NCI-H526 (cell line): ENCODE measurements at places on chromosomes 16 and 17.

- no peak for DNase-seq
Observed at GRCh38 chr17:43125967-43126910, 1.1 kb upstream of the BRCA1 start.

- no peak for DNase-seq
Observed at GRCh38 chr16:70704586-70704985, 18.7 kb upstream of the MTSS2 start.

GRCh38 chr16:86823888-86824671, 245.7 kb downstream of the FOXL1 start:
- no peak for DNase-seq

DNA sequence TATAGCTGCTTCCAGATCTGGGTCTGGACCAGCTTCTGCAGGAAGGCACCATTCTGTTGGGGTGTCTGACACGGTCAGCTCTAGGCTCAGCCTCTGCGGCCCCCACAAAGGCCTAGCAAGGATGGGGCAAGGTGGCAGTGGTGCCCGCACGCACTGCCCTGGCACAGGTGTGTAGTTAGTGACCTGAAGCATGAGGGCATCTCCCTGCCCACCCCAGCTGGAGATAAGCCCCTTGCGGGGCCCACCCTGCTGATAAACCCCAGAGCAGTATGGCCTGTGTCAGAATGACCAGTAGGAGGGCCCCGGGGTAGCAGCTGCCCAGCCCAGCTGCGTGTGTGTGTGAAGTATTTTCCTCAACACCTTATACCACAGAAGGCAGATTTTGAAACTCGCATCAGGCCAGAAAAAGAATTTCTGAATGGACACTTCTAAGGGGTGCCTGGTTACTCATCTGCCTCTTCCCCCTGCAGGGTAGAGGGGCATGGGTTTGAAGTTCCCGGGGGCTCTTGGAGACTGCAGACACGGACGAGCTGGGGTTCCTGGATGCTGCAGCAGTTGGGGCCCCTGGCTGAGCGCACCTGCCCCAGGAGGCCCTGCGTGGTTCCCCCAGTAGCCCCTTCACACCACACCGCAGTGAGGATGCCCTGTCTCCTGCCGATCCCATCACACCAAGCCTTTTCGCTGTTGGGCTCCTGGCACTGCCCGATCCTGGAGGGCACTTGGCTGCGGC, 4.5 kb downstream of the ARHGDIA start:
- no peak for DNase-seq

GRCh38 chr16:52570495-52571091, 23.6 kb upstream of the TOX3 start:
- DNase-seq: no peak

- DNase-seq: no peak
Observed at GRCh38 chr17:66684731-66685130, 150.2 kb upstream of the CACNG5 start.

- peak; percentile 51 for DNase-seq
Observed at GRCh38 chr16:72961863-72962262, 86.1 kb downstream of the ZFHX3 start.

DNA sequence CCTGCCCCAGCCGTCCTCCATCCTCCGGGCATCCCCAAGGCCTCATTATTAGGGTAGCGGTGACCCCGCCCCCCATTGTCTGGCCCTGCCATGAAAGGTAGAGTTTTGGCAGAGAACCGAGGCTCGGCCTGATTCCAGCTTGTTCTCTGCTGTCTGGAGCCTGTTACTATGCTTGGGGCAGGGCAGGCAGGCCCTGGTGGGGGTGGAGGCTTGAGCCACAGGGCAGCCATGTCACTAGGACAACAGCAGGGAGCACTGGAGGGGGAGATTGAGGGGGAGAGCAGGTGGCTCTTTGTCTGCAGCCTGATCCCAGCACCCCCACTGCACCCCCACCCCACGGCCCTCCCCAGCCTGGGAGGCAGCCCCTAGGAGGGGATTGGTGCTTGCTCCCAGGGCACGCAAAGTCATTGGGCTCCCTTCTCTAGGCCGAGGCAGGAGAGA, 15.4 kb downstream of the RHBDL3 start:
- DNase-seq: no peak

DNA sequence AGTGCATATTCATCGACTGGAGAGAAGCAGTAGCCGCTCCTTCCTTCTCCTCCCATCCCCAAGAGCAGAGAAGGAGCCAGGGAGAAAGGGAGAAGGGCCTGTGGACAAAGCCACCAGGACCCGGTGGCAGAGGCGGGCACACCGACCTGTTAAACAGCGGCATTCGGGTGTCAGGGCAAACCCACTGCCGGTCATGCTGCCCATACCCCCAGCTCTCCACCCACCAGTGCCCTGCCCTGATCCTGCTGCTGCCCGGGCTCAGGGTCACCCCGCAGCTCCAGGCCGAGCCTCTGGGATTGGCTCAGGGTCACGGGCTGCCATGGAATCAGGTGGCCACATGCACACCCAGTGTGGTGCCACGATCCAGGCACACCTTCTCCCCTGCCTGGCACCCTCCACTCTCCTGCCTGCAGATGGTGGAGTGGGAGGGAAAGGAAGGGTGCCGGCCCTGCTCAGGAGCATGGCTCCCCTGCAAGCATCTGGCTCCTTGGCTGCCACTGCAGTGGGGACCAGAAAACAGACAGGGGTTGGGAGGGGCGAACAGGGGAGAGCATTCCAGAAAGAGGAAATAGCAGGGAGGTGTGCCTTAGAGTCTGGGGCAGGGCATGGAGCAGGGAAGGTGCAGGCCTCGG, 18.3 kb upstream of the RASD1 start:
- DNase-seq: no peak

DNA sequence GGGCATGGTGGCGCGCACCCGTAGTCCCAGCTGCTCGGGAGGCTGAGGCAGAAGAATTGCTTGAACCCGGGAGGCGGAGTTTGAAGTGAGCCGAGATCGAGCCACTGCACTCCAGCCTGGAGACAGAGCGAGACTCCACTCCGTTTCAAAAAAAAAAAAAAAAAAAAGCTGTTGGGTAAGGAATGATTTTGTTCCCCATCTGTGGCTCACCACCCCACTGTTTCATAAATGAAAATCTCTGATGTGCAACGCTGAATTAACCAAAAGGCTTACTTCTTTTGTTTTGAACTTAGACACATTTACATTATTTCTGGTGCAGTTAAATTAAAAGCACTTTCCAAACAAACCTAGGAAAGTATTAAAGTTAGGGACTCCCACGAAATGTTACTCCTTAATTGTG, 1.2 kb upstream of the METTL9 start:
- no peak for DNase-seq

GRCh38 chr17:17883801-17884200, 47.0 kb upstream of the SREBF1 start:
- DNase-seq: no peak

- no peak for DNase-seq
Observed at GRCh38 chr17:48506246-48506645, 24.6 kb downstream of the HOXB1 start.

GRCh38 chr16:88883946-88884345, 17.5 kb upstream of the PABPN1L start:
- DNase-seq: no peak

DNA sequence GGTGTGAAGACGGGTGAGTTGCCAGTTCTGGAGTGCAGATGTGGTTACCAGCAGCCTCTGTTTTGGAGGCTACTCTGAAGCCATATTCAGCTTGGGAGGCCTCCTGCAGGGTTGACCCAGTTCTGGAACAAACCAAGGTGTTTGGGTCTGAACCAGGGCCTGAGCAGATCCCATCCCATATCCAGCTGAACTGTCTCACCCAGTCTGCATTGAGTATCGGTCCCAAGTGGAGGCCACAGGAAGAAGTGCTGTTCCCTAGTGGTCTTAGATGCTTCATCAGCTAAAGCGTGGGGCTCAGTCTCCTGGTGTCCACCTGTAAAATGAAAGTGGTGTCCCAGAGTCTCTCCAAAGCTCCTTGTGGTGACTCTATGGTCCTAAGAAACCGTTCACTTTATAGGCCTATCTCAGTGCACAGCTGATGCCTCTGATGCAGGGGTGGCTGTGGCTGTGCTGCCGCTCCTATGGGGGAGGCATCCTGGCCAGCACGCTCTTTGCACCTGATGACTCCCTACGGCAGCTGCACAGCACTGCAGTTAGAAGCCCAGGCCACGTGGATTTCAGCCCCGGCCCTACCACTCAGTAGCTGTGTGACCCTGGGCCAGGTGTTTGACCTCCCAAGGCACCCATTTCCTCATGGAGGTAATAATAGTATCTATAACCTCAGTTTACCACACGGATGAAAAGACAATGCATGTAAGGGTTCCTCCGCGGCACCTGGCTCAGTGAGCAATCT, 21.0 kb downstream of the CBX4 start:
- no peak for DNase-seq

DNA sequence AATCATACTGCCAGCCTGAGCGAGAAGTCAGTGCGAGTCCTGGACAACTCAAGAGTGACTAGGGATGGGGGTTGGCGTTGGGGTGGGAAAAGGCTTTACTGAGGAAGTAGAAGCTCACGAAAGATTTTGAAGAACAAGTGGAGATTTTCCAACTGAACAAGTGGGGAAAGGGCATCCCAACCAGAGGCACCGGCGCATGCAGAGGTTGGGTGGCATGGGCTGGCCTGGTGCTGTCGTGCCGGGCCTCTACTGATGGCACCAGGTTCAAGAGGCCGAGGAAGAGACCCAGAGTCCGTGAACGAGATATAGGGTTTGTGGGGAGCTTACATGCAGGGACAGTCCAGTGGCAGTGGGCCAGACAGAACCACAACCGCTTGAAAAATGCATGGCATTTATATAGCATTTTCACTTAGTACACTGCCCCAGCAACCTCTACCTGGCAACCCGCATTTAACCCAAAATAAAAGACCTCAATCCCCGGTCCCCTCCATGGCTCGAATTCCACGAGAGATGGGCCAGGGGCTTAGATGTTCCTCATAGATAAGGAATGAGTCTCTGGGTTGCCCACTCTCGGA, 7.7 kb upstream of the ITGA3 start:
- no peak for DNase-seq

GRCh38 chr17:45114117-45114932, 18.0 kb downstream of the PLCD3 start:
- no peak for DNase-seq

GRCh38 chr17:8001976-8002720, at the start of gene GUCY2D:
Gene GUCY2D, plus strand, starts transcription at chr17:8002615. Its CDS starts 433 bp downstream, at chr17:8003048.
- DNase-seq: no peak

DNA sequence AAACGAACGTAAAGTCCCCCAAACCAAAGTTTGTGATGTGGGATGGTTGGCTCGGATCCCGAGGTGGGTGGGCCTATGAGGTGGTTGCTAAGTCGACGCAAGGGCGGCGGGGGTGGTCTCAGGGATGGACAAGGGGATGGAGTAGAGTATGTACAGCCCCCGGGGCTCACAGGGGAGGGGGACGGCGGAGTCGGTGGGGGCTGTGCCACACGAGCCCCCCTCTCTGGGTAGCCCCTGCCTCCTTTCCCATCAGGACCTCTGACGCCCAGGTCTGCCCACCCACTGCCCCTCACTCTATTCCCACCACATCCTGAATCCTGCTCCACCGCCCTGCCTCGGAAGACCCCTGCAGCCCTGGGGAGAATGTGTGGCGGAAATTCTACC, 15.2 kb downstream of the IL34 start:
- DNase-seq: no peak

GRCh38 chr17:64497565-64498035, 746 bp upstream of the POLG2 start:
- no peak for DNase-seq

DNA sequence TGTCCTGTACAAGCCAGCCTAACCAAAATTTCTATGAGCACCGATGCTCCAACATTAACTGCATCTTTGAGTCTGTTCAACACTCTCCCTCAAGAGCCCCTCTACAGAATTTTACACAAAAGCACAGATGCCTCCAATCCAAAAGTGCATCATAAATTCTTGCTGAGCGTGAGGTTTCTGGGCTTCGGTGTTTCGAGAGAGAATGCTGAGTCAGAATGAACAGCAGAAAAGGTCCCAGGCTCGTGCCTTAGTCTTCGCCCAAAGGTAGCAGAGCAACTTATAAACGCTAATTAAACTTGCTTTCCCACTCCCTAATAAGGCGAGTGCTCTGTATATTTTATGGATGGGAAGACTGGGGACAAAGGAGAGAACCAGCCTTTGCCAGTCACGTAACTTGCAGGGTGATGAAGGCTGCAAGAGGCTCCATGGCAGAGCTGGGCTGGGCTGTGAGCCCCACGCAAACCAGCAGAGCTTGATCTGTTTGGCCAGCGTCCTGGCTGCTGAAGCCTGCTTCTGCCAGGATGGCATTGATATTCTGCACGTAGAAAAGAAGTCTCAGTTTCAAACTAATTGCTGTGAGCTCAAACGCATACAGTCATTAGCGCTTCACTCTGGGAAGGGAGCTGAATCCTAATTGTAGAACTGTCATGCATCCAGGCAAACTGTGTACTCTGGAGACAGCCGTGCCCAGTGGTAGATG, 138.5 kb downstream of the DNAH9 start:
- no peak for DNase-seq

DNA sequence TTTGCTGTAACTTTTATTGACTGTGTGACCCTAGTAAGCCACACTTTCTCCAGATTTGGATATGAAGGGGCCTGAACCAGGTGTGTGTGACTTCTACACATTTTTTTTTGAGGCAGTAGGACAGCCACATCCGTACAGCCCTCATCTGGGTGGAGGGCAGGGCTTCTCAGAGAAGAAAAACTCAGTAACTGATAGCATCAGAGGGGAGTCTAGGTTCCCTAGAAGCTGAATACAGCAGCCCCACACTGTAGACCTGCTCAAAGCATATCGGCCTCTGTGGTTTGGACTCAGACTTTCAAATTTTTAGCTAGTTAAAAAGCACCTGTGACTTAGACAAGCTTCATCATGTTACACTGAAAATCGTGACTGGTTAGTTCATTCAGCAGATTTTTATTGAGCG, 10.8 kb downstream of the PRSS54 start:
- DNase-seq: no peak

DNA sequence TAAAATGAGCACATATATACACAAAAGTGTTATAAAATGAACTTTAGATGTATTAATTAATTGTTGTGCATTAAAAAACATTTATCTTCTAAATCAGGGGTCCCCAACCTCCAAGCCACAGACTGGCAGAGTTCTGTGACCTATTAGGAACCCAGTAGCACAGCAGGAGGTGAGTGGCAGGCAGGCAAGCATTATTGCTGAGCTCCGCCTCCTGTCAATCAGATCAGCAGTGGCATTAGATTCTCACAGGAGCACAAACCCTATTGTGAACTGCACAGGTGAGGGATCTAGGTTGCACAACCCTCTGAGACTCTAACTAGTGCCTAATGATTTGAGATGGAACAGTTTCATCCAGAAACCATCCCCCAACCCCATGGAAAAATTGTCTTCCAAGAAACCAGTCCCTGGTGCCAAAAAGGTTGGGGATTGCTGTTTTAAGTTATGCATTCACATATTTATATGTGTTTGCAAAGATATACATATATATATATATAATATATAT, 583.7 kb downstream of the KCNJ2 start:
- no peak for DNase-seq

DNA sequence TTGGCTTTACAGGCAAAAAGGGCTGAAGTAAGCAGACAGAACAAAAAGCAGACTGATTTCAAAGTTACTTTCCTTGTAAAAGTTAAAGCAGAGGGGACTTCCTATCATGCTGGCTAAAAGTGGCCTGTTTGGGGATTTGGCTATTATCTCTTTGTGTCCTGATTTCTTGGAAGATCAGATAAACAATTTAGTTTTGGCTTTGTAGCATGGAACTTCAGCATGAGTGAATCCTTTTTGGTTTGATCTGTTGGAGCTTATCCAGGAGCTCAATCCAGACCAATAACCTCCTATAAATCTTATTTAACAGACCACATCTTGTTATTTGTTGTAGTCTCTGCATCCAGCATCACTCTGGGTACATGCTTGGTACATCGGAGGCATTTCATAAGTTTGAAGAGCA, 8.9 kb upstream of the RNF112 start:
- DNase-seq: no peak

- no peak for DNase-seq
Observed at GRCh38 chr16:14460726-14461125, 169.3 kb downstream of the PARN start.
